Omental fat pad (tissue), 4 donors: ENCODE measurements at places on chromosomes 7 and 10. TPM values are rescaled to one million over a fixed set of nuclear protein-coding genes. Genes with fewer than 3 reads are reported as not detected.

TUBB8 gene
- total RNA-seq, result not detected

ESYT2 gene
- 122 TPM for total RNA-seq

COMMD3 gene
- total RNA-seq, result 17.8 TPM

REEP3 gene
- 70.5 TPM for total RNA-seq

GPR146 gene
- 37.3 TPM for total RNA-seq

CAPZA2 gene
- total RNA-seq, result 115 TPM

ACHE gene
- total RNA-seq, result 0.84 TPM

CFAP69 gene
- total RNA-seq, result 41.1 TPM

AP5Z1 gene
- 31.3 TPM for total RNA-seq

AKR1D1 gene
- not detected for total RNA-seq

OR9A2 gene
- not detected for total RNA-seq

WEE2 gene
- total RNA-seq, result 0.79 TPM

AKR1C2 gene
- total RNA-seq, result 214 TPM

NRAP gene
- total RNA-seq, result not detected

SYT15B gene
- 9.3 TPM for total RNA-seq

CPN1 gene
- total RNA-seq, result not detected

TMEM236 gene
- total RNA-seq, result 3.3 TPM

- no peak for DNase-seq
Measured at GRCh38 chr7:99596408-99596955, 1.6 kb upstream of the TMEM225B start.

- DNase-seq, result no peak
Measured at GRCh38 chr10:70145166-70145665, 1.3 kb downstream of the TYSND1 start.

- no peak for DNase-seq
Measured at GRCh38 chr10:117419921-117420320, 44.7 kb upstream of the PDZD8 start.

DNA sequence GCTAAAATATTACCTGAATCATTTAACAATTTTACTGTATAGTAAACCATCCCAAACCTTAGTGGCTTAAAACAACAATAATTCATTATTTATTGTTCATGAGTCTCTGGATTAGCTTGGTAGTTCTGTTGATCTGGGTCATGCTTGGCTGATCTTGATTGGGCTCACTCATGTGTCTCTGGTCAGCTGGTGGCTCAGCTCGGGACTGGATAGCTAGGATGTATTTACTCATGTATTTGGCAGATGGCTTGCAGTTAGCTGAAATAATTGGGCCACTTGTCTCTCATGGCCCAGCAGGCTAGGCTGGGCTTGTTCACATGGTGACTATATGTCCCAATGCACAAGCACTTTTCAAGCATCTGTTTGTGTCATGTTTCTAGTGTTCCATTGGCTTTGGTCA lies 262.8 kb downstream of the BBS9 start:
- no peak for DNase-seq

DNA sequence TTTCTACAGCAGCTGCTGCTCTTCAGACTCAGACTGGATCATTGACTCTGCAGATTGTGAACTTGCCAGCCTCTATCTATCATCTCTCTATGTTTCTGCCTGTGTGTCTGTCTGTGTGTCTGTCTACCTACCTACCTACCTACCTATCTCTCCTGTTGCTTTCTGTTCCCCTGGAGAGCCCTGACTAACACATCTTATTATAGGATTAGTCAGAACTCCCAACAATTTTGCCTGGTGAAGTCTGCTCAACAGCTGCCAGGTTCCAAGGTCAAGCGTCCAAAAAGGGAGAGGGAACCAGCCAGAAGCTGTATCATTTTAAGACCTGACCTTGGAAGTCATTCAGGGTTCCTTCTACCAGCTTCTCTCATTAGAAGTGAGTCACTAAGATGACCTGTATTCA lies 579.0 kb upstream of the DPP6 start:
- no peak for DNase-seq

- DNase-seq, result no peak
Measured at GRCh38 chr7:52233248-52233647, 802.2 kb upstream of the POM121L12 start.

GRCh38 chr10:77636967-77637531 lies 559 bp downstream of the KCNMA1 start:
- DNase-seq, result no peak

GRCh38 chr7:133957845-133958244 lies 169.3 kb upstream of the LRGUK start:
- no peak for DNase-seq

- DNase-seq, result no peak
Measured at GRCh38 chr7:51031216-51031615, 248.5 kb upstream of the GRB10 start.

- no peak for DNase-seq
Measured at GRCh38 chr7:18693816-18694215, 198.3 kb downstream of the HDAC9 start.

- no peak for DNase-seq
Measured at GRCh38 chr10:5903563-5903962, 13.5 kb downstream of the FBH1 start.

- DNase-seq, result no peak
Measured at GRCh38 chr10:3062502-3063186, 4.7 kb upstream of the PFKP start.

GRCh38 chr7:128042012-128042411 lies 10.8 kb upstream of the LRRC4 start:
- no peak for DNase-seq

GRCh38 chr10:3413937-3414666 lies 241.5 kb upstream of the PITRM1 start:
- DNase-seq, result no peak

GRCh38 chr10:55311848-55312635 lies 511.0 kb upstream of the PCDH15 start:
- DNase-seq, result no peak

GRCh38 chr7:87316097-87316700 lies 29.3 kb upstream of the CROT start:
- DNase-seq, result no peak

DNA sequence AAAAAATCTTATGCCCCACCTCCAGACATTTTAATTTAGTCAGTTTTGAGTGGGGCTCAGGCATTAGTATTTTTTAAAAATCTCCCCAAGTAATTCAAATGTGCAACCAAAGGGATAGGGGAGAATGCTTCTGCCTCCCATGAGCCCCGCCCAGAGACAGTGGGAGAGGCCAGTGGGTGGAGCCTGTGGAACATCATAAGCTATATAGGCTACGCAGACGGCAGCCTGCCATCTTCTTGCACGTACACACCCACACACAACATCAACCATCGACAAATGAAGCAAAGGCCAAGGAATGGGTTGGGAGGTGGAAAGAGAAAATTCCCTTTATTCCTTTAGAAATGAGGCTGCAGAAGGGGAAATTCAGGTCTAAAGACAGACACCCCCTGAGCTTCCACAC lies 25.2 kb downstream of the CREB3L2 start:
- DNase-seq, result no peak

GRCh38 chr10:17219024-17219423 lies 9.0 kb upstream of the VIM start:
- DNase-seq, result no peak

GRCh38 chr7:100562195-100563099 lies 11.3 kb downstream of the SAP25 start:
- no peak for DNase-seq

GRCh38 chr10:13657101-13657680 lies 70.4 kb downstream of the PRPF18 start:
- DNase-seq, result no peak

DNA sequence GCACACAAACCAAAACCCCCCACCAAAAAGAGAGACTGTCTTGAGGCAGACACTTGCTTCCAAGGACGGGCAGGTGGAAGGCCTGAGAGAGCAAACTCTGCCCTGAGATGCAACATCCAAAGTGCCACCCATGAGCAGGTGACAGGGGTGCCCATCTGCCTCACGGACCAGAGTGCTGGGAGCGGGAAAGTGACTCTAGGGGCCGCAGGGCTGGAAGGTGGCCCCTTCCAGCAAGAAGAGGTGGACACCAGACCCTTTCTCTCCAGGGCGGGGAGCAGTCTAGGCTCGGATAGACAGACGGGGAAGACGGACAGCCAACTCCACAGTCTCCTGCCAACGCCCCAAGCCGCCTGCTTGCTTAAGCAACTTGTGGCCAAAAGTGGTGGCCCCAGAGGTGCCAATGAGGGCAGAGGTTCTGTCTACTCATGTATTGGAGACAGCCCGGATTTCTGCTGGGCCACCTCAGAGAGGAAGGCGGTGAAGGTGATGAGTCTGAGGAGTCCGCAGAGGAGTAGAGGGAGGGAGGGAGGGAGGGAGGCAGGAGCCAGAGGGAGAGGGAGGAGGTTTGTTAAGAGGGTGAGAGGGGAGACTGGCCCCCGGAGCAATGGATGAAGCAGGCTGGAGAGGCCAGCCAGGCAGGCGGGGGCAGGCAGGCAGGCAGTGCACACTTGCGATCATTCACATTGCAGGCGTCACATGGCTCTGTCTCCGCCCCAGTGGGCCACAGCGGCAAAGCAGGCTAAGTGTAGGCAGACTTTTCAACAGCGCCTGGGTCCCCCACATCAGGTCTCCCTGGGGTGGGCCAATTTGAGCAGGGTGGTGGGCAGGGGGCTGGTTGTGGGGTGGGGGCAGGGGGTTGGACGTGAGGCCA lies 65.6 kb downstream of the SLC29A4 start:
- no peak for DNase-seq

DNA sequence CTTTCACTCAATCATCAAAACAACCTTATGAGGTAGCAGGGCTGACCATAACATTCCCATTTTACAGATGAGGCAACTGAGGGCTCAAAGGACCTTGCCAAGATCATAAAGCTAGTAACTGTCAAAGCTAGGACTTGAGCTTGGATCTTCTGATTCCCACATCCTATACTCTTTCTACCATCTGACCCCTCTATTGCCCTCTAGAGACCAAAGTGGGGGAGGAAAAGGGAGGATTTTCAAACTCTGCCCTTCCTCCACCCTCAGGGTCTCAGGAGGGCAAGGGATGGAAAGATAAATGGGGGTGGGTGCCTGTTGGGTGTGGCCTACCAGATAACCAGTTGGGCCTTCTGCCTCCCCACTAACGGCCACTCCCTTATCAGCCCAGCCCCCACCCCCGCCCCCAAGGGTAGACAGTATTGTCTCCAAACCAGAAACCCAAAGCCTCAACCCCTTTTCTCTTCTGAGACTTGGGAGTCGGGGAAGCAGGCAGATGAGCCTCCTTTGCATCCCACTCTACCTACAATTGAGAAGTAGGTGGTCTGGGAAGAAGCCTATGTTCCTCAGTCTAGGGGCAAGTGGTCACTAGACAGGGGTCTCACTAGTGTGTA lies 7.9 kb downstream of the LDB1 start:
- DNase-seq, result no peak

GRCh38 chr7:90961037-90961725 lies 303.1 kb upstream of the FZD1 start:
- no peak for DNase-seq

- no peak for DNase-seq
Measured at GRCh38 chr7:98836811-98837629, 32.8 kb downstream of the TMEM130 start.

GRCh38 chr10:3990307-3990706 lies 205.3 kb upstream of the KLF6 start:
- no peak for DNase-seq

DNA sequence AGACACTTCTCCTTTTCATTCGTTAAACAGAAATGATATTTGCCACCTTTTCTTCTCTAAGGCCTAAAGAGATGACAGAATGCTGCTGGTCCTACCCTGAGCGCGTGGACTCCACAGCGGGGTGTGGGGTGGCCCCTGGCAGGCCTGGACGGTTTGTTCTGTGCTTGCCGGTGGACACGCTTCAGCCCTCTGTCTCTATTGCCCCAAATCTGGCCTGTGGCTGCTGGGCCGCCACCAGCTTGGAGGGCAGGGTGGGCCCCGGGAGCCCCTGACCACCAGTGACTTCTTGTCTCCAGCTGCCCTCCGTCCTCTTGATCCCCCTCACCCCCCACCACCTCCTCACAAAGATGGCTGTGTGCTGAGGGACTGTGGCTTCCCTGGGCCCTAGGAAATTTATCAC lies 5.7 kb downstream of the CHST3 start:
- no peak for DNase-seq

- no peak for DNase-seq
Measured at GRCh38 chr7:143247372-143247771, 15.9 kb upstream of the GSTK1 start.

- no peak for DNase-seq
Measured at GRCh38 chr7:117776224-117776623, 97.0 kb downstream of the CTTNBP2 start.

DNA sequence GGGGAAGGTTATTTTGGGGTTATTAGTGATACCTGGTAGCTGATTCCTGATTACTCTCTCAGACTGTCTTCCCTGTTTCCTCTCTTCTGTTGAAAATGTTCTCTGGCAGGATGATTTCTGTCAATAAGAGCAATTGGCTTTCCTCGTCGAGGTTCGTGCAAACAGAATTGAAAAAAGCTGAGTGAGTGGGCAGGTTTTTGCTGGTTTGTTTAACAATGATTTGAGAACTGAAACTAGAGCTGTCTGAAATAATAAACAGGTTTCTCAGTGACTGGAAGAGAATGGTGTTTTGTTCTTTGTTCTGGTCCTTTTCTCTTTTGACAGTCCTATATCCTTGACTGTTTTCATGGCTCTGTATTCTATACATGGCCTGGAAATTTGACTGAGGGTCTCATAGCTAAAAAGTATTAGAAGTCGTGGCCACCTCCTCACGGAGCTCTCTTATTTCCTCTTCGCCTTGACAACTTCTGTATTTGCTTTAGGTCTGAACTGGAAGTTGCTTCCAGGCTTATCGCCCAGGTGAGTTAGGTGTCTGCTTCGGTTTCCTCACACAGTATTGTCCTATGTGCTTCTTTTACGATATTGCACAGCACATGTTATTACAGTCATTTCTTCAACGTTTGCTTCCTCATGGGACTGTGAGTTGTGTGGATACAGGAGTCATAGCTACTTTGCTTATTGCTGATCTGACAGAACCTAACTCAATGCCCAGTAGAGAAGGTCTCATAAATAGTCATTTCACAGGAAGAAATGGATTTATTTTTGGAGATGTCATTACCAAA lies 403.6 kb downstream of the NRG3 start:
- no peak for DNase-seq

- DNase-seq, result no peak
Measured at GRCh38 chr7:127913686-127914085, 117.6 kb downstream of the LRRC4 start.

DNA sequence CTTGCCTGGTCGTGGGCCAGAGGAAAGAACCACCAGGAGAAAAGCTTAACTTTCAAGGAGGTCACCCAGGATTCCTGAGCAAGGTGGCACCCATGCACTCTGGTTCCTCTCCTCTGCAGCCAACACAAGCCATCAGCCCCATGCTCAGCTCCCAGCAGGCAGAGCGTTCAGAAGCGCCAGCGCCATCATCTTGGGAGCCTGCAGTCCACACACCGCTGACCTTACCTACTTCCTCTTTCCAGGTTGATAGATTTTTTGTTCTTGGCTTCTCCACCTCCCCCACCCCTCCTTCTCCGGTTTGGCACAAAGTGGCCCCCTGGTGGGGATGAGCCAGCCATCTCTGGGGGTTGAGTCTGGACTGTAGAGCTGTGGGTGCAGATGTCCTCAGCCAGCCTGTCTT lies 1.7 kb upstream of the WDR86 start:
- no peak for DNase-seq

- DNase-seq, result no peak
Measured at GRCh38 chr10:55232553-55232952, 431.5 kb upstream of the PCDH15 start.

- DNase-seq, result no peak
Measured at GRCh38 chr7:66183700-66184099, 21.4 kb upstream of the TPST1 start.
